ENCODE measurements at places on chromosomes 11 and 22. TPM values are rescaled to one million over a fixed set of nuclear protein-coding genes. Genes with fewer than 3 reads are reported as not detected.
A peak's percentile ranks its signal among the peaks of the same experiment; 100 is the strongest.

DNA sequence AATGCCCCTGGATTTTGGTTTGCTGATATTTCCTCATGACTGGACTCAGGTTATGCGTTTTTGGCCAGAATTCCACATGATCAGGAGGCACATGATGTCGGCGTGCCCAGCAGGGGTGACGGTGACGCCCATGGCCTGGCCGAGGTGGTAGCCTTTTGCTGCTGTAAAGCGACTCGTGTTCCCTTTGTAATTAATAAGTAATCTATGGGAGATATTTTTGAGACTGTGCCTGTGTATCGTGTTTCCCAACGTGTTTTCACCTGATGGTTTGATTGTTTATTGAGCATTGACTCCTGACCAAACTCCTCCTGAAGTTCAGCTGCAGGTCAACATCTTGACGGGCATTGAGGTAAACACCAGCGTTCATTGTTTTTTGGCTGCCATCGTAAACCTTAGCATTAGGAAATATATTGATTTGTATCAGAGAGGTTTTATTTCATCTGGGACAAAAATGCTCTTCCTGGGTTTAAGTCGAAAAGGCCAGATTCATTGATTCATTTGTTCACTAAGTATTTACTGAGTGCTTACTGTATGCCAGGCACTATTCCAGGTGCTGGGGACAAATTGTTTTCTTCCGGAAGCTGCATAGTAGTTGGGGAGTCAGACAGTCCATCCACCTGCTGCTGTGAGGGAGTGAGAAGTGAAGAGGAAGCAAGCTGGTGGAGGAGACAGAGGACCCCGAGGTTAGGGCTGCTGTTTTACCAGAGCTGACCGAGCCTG, 23.6 kb downstream of the DCPS start:
- no peak for DNase-seq

Gene SLC2A11
- total RNA-seq, result 9.8 TPM

DNA sequence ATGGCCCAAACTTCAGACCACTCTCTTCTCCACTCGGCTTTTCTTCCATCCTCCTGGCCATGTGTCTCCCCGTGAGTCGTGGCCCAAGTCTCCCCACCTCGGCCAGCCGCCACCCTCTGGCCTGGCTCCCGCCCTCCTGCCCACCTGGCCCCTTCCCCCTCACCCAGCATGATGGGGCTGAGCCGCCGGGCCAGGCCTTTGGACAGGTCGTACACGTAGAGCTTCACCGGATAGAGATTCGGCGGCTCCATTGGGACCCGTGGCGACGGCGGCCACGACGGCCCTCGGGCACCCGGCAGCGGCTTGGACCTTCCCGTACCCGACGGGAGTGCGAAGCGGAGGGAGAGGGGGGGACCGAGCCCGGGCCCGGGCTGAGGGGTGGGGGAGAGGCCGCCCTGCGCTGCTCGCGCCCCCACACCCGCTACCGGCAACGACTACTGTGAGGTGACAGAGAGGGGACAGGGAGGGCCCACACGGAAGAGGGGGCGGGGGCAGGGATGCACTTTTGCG, at the start of gene DESI1:
Gene DESI1, minus strand, starts transcription at position 455 of the 510 bp plus-strand sequence. Its CDS starts 204 bp downstream, at position 251.
- no peak for DNase-seq

Gene FAM227A
- 0.50 TPM for total RNA-seq

Gene OR56A4
- 0.12 TPM for total RNA-seq

Gene TMPRSS13
- 0.46 TPM for total RNA-seq

- peak; percentile 22 for DNase-seq
Measured at GRCh38 chr11:3164552-3165151, 458 bp downstream of the OSBPL5 start.

- no peak for DNase-seq
Measured at GRCh38 chr11:15123849-15124248, 9.1 kb downstream of the INSC start.

All from left colon (tissue), 2 donors.